Stimulated activated CD8-positive, alpha-beta memory T cell treated with anti-CD3 and anti-CD28 coated beads, Interleukin-4, amount 100 ng/mL, for 1 hour (primary cell): ENCODE measurements at places on chromosomes 5 and 9.

DNA sequence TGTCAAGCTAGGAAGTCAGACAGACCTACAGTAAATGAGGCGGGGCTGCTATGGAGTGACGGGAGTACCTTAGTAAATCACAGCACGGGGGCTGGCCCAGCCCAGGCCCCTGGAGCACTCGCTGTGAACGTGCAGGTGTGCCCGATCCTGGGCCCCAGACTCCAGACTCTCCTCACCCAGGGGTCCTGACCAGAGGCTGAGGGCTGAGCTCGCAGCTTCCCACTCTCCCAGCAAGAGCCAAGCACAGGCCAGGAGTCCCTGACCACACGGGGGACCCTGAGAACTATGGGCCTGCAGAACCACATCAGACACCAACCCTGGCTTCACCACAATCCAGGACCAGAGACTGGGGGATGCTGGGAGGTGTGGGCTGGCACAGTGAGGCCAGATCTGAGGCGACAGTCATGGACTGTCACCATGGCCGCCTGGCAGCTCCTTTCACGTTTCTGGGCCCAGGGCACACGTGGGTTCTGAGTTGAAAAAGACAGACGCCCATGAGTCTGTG lies 73.4 kb downstream of the ADAMTS2 start:
- DNase-seq: no peak

DNA sequence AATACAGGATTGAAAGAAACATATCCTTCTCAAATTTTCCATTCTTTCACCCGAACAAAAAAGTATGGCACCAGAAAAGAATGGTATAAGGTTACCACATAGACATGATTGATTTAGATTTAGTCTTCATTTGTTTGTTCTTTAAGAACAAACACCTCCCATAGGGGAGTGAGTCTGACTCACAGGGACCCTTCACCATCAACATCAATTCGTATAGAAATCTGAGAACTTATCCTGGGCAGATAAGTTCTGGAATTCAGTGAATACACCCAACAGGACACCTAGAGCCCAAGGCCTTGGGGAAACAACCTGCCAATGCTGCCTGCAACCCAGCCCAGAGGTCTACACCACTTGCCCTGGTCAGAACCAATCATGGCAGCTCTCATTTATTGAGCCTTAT lies 46.2 kb downstream of the LHFPL2 start:
- DNase-seq: no peak

- no peak for DNase-seq
Observed at GRCh38 chr9:16309082-16309468, 561.4 kb downstream of the BNC2 start.

- no peak for DNase-seq
Observed at GRCh38 chr5:95526871-95527270, 27.9 kb downstream of the SKIC3 start.
